ENCODE measurements at places on chromosomes 12 and 14.

DNA sequence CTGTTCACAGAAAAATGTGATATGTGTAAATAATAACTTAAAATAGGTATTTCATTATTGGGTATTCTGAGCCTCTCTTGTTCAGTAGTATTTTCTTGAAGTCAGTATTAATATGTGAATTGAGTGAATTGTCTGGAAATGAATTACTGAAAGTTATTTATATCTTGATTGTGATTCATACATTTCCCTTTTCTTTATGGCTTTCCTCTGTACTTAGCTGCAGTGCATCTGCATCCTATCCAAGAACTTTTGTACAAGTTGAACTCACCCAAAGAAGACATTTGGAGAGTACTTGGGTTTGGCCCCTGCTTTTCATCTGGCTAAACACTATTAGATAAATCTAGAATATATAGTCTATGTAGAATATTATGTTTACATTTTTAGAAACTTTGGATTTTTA, 326.0 kb downstream of the RAD51B start:
- DNase-seq = no peak

GRCh38 chr12:1318327-1319031, 275.9 kb downstream of the FBXL14 start:
- DNase-seq = peak; percentile 33

GRCh38 chr12:42887657-42888056, 298.1 kb upstream of the PRICKLE1 start:
- DNase-seq = no peak

- DNase-seq = no peak
Measured at GRCh38 chr12:106150555-106150954, 11.8 kb upstream of the NUAK1 start.

- no peak for DNase-seq
Measured at GRCh38 chr12:124232654-124232987, 62.3 kb upstream of the RFLNA start.

DNA sequence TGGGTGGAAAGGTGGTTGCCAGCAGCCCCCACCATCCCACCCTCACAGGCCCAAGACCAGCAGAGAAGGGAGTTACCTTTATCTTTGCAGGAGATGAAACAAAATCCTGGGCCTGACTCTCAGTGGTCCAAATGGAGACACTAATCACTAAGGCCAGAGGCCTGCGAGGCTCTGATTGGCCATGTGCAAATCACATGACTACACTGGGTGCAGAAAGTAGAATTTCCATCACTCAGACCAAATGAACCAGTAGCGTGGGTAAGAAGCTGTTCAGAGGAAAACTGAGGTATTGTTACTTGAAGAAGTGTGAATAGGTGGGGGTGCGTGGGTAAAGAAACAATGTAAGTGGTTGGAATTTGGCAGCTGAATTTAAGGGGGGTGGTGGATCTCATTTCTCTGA, 20.2 kb upstream of the PPP1CC start:
- no peak for DNase-seq

- DNase-seq = no peak
Measured at GRCh38 chr14:71539650-71540285, 392.5 kb upstream of the RGS6 start.

DNA sequence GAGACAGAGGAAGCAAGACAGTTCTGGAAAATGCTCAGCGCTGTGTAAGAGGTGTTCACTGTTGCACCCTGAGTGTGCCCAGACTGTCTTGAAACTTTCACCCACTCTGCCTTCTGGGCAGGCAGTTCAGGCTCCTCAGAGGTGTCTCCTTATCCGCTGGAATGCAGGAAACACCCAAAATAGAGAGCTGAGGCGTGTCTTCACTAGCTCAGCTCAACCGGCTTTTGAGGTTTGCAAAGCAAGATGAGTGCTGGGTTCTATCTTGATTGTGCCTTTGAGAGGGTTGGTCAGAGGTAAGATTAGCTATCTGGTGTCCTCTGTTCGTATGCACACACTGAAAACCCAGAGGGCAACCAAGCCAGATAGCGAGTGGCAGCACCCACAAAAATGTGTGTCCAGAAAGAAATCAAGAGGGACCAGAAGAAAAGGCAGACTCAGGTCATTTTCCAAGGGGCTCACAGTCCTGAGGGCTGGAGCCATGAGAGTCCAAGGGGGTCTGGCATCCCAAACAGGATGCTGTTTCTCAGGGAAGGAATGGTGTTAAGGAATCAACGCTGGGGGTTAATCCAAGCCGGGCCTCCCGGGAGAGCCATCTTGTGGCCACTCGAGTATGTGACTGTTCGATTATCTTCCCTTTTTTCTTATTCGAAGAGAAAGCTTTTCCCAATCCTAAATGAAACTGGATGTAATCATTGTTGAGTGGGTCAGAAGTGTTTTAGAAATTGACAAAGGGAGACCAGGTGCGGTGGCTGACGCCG, 47.1 kb downstream of the TBX3 start:
- DNase-seq = no peak

DNA sequence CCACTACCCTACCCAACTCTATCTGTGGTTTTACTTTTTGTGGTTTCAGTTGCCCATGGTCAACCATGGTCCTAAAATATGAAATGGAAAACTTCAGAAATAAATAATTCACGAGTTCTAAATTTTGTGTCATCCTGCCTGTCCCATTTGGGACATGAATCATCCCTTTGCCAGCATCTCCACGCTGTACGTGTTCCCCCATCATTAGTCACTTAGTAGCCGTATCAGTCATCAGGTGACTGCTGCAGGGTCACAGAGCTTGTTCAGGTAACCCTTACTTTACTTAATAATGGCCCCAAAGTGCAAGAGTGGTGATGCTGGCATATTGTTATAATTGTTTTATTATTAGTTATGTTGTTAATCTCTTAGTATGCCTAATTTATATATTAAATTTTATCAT, 209.9 kb downstream of the ITPR2 start:
- DNase-seq = no peak

- no peak for DNase-seq
Measured at GRCh38 chr12:65372574-65372973, 94.1 kb downstream of the MSRB3 start.

- DNase-seq = no peak
Measured at GRCh38 chr12:123075646-123076171, 75.2 kb downstream of the PITPNM2 start.

DNA sequence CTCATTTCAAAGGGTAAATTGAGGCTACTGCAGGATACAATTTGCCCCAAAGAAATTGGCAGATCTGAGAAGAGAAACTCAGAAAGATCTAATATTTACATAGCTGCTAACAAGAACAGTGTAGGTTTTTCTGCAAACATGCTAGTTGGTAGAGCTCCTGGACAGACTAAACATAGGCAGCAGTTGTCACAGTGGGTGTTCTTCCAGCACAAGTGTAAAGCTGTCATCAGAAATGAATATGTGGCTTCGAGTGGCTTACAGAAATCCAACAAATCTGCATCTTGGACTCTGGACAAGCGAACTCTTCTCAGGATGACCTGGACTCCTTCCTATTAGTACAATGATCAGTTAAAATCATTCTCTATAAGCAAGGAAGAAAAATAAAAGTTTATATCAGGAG, 5.9 kb downstream of the CBX5 start:
- DNase-seq = no peak

- no peak for DNase-seq
Measured at GRCh38 chr12:74871817-74872216, 334.2 kb downstream of the ATXN7L3B start.

DNA sequence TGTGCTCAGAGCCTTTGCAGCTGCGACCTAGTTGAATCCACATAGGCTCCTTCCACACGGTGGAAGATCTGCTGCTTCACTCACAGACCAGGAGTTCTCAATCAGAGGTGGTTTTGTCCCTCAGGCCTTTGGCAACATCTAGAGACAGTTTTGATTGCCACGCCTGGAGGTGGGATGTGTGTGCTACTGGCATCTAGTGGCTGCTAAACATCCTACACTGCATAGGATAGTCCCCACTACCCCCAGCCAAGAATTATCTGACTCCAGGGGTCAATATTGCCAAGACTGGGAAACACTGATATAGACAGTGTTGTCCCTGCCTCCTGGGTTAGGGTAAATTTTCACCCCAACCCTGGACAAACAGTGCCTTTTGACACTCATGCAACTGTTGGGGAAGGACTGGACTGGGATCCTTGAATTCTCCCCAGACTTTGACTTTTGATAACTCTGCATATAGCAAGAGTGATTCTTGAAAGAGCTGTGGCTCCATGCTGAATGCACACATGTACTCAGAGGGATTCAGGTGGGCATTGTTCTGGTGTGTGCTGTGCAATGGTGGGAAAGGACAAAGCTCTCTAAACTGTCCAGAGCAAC, 39.8 kb downstream of the BAZ2A start:
- DNase-seq = no peak

DNA sequence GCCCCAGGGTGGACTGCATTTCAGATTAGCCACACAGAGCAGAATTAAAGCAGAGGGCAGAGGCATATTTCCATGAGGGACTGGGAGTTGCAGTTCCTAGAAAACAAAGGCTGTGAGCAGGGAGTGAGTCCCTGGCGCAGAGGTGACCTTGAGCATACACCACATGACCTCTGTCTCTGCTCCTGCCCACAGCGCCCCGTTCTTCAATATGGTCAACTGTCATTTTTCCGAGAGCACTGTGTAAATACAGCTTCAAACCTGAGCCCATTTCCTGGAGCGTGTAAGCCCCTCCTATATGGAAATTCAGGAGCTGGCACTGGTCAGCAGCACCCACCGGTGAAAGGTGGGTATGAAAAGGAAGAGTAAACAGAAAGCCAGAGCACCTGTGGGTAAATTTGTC, 192.2 kb upstream of the PELI2 start:
- DNase-seq = no peak

GRCh38 chr14:102295270-102295669, 9.7 kb downstream of the MOK start:
- no peak for DNase-seq

- no peak for DNase-seq
Measured at GRCh38 chr12:106274575-106275121, 26.8 kb upstream of the CKAP4 start.

GRCh38 chr12:66896797-66897196, 217.9 kb upstream of the GRIP1 start:
- DNase-seq = no peak

DNA sequence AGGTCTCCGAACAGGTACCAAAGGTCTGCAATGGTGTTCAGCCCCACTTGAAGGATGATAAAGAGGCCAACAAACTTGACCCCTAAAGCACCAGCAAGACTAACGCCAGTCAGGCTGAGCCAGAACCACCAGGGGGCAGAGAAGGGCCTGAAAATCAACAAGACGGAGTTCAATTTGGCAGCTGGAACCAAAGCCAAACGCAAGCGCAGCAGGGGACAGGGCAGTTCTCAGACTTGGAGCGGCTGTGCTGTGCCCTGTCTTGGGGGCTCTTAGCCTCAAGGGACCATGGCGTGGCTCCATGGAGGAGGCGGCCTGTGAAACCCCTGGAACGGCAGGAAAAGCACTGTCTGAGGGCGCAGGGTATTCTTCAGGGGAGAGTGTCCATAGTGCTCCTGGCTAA, 19.6 kb downstream of the POMT2 start:
- DNase-seq = peak; percentile 69

- DNase-seq = no peak
Measured at GRCh38 chr12:40988824-40989223, 199.3 kb upstream of the PDZRN4 start.

- DNase-seq = no peak
Measured at GRCh38 chr12:2553388-2554126, 241.2 kb upstream of the FKBP4 start.

- no peak for DNase-seq
Measured at GRCh38 chr12:22275843-22276242, 58.7 kb downstream of the ST8SIA1 start.

GRCh38 chr12:82524641-82525040, 162.1 kb upstream of the TMTC2 start:
- DNase-seq = no peak

- DNase-seq = peak; percentile 35
Measured at GRCh38 chr12:42129595-42130204, 15.0 kb downstream of the GXYLT1 start.

DNA sequence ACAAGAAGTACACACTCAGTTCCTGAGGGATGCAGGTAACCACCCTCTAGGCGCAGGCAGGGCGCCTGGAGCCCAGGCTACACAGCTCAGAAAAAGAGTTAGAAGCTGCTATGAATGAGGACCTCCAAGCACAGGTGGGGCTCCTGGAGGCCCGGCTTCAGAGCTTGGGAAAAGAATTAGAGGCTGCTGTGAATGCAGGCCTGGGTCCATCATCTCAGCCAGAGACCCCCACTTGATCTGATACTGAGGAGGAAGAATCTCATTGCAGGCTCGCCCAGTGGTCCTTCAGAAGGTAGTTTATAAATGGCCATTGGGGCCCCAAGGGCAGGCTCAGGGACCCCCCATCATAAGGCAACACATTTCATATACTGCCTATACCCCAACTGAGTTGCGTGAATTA, 556.4 kb downstream of the SLC6A15 start:
- no peak for DNase-seq

- DNase-seq = no peak
Measured at GRCh38 chr12:6226002-6226678, 25.9 kb downstream of the CD9 start.

- no peak for DNase-seq
Measured at GRCh38 chr12:104526320-104526719, 69.6 kb downstream of the CHST11 start.

DNA sequence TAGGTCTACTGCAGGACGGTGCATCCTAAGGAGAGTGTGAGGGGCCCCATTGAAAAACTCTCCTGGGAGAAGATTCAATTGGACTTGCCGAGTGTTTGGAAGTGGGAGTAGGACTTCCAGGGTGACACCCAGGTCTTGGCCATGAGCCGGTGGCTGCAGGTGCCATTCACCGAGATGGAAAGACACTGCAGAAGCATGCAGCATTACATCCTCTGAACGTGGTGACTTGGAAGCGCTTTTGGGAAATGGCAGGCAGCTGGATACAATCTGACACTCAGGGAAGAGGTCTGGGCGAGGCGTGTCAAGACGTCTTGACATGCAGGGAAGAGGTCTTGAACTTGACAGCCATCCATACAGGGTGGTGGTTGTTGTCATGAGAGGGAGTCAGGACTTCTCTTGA, 126.9 kb downstream of the PAPOLA start:
- DNase-seq = no peak

GRCh38 chr12:46383654-46384450, 11.3 kb upstream of the SLC38A2 start:
- DNase-seq = peak; percentile 58

DNA sequence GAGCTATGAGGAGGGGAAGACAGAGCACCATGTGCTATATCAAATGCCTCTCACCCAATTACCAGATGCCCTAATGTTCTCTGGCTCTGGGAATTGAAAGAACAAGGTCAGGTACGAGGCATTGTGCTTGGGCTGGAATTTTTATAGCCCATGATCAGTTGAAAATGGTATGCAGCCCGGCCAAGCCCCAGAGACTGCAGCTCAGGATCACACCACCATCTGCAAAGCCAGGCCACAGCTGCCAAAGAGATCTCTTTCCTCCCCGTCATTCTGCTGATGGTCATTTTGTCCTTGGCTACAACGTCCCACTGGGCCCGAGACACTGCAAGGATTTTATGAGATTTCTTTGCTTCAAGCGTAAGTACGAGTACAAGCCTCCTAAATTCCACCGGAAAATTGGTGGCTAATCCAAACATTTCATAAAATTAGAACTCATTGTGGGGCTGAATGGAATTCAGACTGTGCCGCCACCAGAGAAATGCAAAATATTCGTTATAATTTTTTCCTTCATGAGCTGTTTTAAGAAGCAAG, 15.1 kb downstream of the NUAK1 start:
- DNase-seq = no peak

GRCh38 chr12:55978393-55978792, 4.5 kb downstream of the RAB5B start:
- DNase-seq = no peak
